ENCODE measurements at places on chromosomes 2 and 18.

DNA sequence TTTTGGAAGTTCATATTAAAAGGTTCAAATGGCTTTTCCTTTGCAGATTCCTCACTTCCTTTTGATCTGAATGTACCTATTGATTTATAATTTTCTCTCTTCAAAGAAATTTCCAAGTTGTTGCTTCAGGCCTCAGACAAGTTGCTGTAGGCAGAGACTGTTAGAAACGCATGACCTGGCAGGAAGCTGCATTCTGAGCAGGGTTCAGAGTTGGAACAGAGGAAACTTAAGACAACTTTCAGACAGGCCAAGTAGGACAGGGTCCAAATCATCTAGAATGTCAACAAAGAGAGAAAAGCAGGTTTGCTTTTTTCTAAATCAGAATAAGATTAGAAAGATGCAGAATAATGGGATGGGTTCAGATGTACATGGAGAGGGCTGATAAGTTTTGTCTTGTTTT lies 416.3 kb downstream of the LRP1B start:
- no peak for DNase-seq

DNA sequence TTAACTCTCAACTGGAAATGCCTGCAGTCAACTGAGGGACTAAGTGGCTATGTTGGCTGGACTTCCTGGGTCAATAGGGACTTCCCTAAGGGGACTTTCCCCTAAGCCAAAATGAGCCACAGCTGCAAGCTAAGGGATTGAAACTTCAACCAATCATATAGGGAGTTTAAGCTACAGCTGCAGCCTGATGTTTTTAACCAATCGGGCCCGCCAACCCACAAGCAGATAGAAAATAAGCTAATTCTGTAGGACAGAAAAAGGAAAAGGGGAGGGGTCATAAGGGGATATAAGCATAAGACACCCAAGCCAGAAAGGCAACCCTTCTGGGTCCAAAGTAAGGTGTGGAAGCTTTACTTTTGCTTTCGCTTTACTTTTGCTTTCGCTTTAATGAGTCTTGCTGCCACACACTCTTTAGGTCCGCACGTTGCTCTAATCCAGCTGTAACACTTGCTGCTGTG lies 927.5 kb downstream of the ERBB4 start:
- no peak for DNase-seq

GRCh38 chr2:119730671-119731177 lies 29.0 kb upstream of the PTPN4 start:
- DNase-seq, result no peak

GRCh38 chr2:180763263-180763989 lies 217.0 kb upstream of the UBE2E3 start:
- DNase-seq, result no peak

- no peak for DNase-seq
Measured at GRCh38 chr2:563512-563911, 113.7 kb downstream of the TMEM18 start.

DNA sequence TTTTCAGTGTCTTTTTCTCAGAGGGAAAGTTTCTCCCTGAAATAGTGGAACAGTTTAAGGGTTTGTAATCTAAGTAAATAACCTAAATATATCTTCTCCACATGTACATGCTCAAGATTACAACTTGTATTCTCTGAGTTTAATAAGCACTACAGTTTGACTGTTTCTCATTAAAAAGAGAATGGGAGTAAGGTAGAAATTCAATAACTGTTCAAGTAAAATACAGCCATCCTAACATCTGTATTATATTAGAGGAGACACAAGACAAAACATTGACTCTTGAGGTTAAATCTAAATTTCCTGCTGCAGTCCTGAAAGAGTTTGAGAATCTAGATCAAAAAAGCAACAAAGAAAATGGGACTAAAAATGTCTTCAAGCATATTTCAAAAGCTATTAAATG lies 73.0 kb upstream of the ZNF397 start:
- DNase-seq, result no peak

DNA sequence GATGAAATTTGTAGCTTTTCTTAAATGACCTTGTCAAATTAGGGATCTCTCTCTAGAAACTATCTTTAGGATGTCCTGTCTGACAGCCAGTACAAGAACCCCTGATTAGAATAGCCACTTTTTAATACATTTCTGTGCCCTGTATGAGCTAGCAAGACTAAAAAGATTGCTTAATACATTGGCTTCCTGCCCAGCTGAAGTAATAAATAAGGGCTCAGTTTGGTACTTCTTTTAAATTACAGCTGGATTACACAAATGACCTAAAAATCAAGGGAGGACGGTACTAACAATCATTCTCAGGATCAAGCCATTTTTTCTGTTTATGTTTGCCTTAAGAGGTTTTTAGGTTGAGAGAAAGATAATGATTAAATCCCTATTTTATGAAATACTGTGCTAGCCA lies 11.6 kb upstream of the OLA1 start:
- no peak for DNase-seq

GRCh38 chr2:64341461-64341860 lies 112.5 kb upstream of the LGALSL start:
- DNase-seq, result no peak

- DNase-seq, result no peak
Measured at GRCh38 chr18:42178376-42179080, 223.5 kb downstream of the PIK3C3 start.

- no peak for DNase-seq
Measured at GRCh38 chr18:32695534-32695933, 77.3 kb downstream of the KLHL14 start.

DNA sequence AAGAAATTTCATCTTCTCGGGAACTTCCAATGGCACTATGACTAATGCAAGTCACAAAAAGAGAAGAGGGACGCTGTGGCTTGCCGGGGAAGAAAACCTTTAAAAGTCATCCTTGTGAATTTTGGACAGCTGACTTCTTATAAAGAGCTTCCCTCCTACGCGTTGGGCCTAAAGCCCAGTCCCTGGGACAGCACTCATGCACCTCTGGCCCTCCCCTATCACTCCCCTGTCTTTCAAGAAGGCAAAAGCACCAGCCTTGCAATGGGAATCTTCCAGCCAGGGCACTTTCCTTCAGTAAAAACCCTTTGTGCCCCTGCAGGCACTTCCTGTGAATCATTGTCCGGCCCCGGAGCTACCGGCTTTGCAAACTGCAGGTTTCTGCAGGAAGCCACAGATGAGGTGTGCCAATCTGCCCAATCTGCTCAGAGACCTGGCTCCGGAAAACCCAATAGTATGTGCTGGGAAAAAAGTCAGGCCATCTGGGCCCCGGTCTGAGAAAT lies 7.1 kb downstream of the MREG start:
- no peak for DNase-seq

- no peak for DNase-seq
Measured at GRCh38 chr2:18178736-18179349, 300.4 kb downstream of the KCNS3 start.

- no peak for DNase-seq
Measured at GRCh38 chr2:16151281-16151570, 210.9 kb downstream of the MYCN start.

DNA sequence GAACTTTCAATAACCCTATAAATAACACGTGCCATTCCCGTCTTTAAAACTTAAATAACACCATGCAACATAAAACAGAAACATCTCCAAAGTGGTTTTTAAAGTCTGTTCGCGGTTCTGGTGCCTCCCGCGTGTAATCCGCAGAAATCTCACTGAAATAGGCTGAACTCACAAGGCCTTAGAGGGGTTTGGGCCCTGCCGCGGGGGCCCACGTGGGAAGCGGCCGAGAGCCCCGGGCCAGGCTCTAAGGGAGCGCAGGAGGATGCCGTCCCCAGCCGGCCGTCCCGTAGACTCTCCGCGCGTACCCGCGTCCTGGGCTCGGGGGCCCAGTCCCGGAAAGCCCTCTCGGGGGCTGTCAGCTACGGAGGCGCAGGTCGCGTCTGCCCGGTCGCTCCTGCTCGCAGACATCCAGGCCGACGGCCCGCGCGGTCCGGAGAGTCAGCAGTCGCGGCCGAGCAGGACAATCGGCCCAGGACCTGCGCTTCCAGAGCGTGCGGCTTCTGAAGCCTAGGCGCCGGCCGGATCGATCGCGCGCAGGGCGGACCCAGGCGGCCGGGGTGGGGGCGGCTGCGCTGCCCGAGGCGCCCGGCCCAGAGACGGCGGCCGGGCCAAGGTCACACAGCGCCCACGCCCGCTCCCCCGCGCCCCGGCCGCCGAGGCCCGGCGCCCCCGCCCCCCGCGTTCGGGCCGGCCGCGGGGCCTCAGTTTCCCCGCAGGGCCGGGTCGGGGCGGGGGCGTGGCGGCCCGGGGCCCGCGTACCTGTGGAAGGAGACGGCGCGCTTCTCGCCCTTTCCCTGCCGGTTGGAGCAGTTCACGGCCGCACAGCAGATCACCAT lies 558 bp downstream of the THAP4 start:
- DNase-seq, result no peak

GRCh38 chr2:72990695-72991438 lies 73.5 kb downstream of the EMX1 start:
- no peak for DNase-seq

GRCh38 chr2:71503837-71504236 lies 50.5 kb downstream of the DYSF start:
- DNase-seq, result no peak

GRCh38 chr2:70935468-70936164 lies at the start of gene ATP6V1B1:
Gene ATP6V1B1 (plus strand): TSS chr2:70935900. CDS start chr2:70935955, 55 bp downstream.
- DNase-seq, result no peak

DNA sequence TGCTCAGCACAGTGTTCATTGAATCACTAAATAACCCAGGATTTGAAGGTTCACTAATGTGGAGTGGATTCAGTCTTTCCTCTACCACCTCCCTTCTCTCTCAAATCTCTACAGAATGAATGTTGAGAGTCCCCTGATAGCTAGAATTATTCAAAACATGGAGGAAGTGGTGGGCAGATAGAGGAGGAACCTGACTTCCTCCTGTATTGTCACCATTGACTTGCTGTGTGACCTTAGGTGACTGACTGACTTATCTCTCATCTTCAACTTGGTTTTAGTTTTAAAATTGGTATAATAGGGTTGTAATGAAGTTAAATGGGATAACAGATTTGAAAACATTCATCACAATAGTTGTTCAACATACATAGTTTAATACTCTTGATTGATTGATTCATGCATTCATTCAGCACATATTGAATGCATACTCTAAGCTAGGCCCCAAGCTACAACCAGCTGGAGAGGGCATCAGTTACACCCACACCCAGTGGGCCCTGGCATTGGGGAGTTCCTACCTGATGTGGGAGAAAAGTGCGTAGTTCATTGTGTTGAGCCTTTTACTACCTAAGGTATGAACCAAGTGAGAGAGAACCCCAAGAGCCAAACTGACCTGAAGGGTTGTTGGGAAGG lies 96.0 kb downstream of the WDR7 start:
- no peak for DNase-seq

DNA sequence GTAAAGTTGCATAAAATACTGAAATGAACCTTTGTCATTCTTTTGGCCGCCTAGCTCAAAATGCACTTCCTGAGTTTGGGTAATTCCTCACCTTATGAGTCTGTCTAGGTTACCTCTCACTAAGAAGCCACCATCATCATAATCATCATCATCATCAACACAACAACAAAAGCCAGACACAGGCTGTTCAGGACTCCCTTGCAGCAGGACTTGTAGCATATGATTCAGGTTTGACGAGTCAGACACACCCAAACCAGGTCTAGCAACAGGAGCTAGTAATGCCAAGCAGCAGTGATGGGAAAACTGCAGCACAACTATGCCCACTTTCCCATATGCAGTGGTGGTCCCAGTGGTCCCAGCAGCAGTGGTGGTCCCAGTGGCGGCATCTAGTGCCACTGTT lies 2.8 kb upstream of the SGO2 start:
- no peak for DNase-seq

GRCh38 chr2:95063086-95063958 lies 37.8 kb downstream of the MAL start:
- DNase-seq, result no peak

- DNase-seq, result no peak
Measured at GRCh38 chr2:208266553-208266893, 468 bp downstream of the PIKFYVE start.

GRCh38 chr2:36352701-36353100 lies 2.9 kb upstream of the CRIM1 start:
- no peak for DNase-seq

- DNase-seq, result no peak
Measured at GRCh38 chr2:233772583-233772982, 5.5 kb upstream of the MROH2A start.
